ENCODE measurements at places on chromosomes 7 and 10.

GRCh38 chr10:116882639-116883038 is 33.3 kb downstream of the ENO4 start:
- no peak overlapping the region for H3K27ac ChIP-seq
- no peaks in the 10 kb centered on the region for H3K36me3 ChIP-seq
- H3K27me3 ChIP-seq = no peaks in the 10 kb centered on the region
- H3K4me1 ChIP-seq = no peaks in the 10 kb centered on the region
- H3K4me3 ChIP-seq = no peak overlapping the region

- H3K4me3 ChIP-seq = no peak overlapping the region
- no peaks in the 10 kb centered on the region for H3K4me1 ChIP-seq
- H3K36me3 ChIP-seq = no peaks in the 10 kb centered on the region
- H3K27ac ChIP-seq = no peak overlapping the region
Observed at GRCh38 chr7:76231583-76231982, 29.9 kb downstream of the SRRM3 start.

GRCh38 chr7:134312717-134313116 is 4.0 kb downstream of the SLC35B4 start:
- DNase-seq = no peak
- no peaks in the 10 kb centered on the region for H3K27me3 ChIP-seq
- peaks cover 6% of the 10 kb centered on the region for H3K4me1 ChIP-seq
- no peak overlapping the region for H3K27ac ChIP-seq

- H3K4me3 ChIP-seq = no peak overlapping the region
- peaks cover 38% of the 10 kb centered on the region for H3K4me1 ChIP-seq
- DNase-seq = no peak
- H3K27me3 ChIP-seq = peaks cover 6% of the 10 kb centered on the region
- H3K27ac ChIP-seq = no peak overlapping the region
- no peaks in the 10 kb centered on the region for H3K36me3 ChIP-seq
Observed at GRCh38 chr7:157019718-157020451, 9.4 kb upstream of the MNX1 start.

GRCh38 chr10:122295451-122295809 is 24.3 kb downstream of the BTBD16 start:
- peaks cover 6% of the 10 kb centered on the region for H3K27me3 ChIP-seq
- no peak for DNase-seq
- no peak overlapping the region for H3K27ac ChIP-seq
- H3K4me1 ChIP-seq = no peaks in the 10 kb centered on the region

DNA sequence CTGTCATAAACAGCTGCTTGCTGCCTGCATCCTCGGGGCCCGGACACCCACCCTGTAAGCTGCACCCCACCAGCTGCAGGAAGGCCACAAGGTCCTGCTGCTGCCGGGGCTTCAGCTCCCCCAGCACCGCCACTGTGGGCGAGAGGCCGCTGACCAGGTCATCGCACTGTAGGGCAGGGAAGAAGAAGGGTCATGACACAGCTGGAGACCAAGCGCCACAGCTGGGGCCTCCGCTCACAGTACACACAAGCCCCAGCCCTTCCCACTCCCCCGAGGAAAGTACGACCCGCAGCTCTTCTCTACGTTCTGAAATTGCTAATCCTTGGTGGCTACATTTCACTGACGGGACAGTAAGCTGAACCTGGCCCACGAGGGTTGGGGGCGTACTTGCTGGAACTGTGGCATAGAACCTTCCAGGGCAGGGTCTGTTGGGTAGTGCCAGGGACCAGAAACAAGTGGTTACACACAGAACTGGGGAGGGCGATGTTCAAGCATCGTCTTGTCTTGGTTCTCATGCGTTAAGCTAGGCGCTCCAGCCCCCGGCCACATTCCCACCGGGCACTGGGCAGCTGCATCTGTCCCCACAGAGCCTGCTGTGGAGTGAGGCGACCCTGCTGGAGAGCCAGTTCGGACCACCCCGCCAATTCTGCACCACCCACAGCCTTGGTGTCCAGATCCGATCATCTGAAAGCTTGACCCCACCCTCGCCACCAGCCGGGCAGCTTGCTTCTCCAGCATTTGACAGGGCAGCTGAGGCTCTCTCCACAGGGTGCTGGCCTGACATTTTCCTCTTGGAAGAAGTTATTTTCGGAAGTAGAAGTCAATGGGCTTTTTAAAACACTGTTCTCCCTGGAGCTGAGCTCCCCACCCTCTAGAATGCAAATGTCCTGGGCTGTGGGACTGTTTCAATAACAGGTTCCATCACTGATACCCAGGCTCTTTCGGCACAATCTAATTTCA is 50.8 kb downstream of the GSDME start:
- peaks cover 31% of the 10 kb centered on the region for H3K4me1 ChIP-seq
- no peak overlapping the region for H3K4me3 ChIP-seq
- H3K27ac ChIP-seq = no peak overlapping the region
- no peak for DNase-seq
- no peaks in the 10 kb centered on the region for H3K36me3 ChIP-seq

- H3K4me1 ChIP-seq = no peaks in the 10 kb centered on the region
- no peak overlapping the region for H3K27ac ChIP-seq
- H3K36me3 ChIP-seq = no peaks in the 10 kb centered on the region
- no peak for DNase-seq
- no peak overlapping the region for H3K4me3 ChIP-seq
- no peaks in the 10 kb centered on the region for H3K27me3 ChIP-seq
Observed at GRCh38 chr7:108590606-108591005, 20.9 kb downstream of the DNAJB9 start.

DNA sequence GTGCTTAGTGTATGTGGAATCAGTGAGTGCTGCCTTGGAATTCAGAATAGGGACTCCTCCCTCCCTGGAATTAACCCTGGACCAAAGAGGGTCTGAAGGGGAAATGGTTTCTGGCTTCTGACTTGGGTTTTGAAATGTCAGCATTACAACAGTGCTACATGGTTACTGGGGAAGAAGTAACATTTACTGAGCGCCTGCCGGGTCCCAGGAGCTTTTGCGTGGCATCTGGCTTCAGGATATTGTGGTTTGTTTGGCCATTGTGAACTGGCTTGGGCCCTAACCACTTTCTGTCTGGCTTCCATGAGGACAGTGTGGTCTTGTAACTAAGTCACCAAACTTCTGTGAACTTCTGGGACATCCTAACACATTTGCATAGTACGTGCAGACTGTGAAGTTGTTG is 21.3 kb downstream of the TSPAN15 start:
- no peak for DNase-seq
- no peaks in the 10 kb centered on the region for H3K4me1 ChIP-seq
- H3K27ac ChIP-seq = peak overlapping the region; percentile 92
- no peaks in the 10 kb centered on the region for H3K36me3 ChIP-seq
- no peaks in the 10 kb centered on the region for H3K27me3 ChIP-seq

DNA sequence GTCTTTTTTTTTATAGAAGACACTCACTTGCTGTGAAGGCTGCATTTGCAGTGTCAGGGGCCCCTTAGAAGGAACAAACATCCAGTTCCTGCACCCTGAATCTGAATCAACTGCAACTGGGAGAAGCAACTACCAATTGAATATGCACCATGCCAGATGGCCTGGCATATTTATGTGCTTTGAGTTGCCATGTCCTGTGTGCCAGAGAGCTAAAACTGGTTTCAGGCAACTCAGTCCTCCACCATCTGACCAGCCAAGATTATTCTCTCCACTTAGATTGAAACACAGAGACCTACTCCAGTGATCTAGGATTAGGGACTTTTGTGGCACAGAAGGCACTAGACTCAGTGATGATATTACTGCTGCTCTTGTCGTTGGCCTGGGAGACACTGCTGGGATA is 225.4 kb downstream of the HECW1 start:
- H3K36me3 ChIP-seq = no peaks in the 10 kb centered on the region
- H3K4me1 ChIP-seq = no peaks in the 10 kb centered on the region
- H3K4me3 ChIP-seq = no peak overlapping the region
- DNase-seq = no peak
- no peak overlapping the region for H3K27ac ChIP-seq
- H3K27me3 ChIP-seq = no peaks in the 10 kb centered on the region

GRCh38 chr7:24475166-24475961 is 97.9 kb upstream of the PALS2 start:
- DNase-seq = no peak
- no peaks in the 10 kb centered on the region for H3K27me3 ChIP-seq
- no peak overlapping the region for H3K4me3 ChIP-seq

DNA sequence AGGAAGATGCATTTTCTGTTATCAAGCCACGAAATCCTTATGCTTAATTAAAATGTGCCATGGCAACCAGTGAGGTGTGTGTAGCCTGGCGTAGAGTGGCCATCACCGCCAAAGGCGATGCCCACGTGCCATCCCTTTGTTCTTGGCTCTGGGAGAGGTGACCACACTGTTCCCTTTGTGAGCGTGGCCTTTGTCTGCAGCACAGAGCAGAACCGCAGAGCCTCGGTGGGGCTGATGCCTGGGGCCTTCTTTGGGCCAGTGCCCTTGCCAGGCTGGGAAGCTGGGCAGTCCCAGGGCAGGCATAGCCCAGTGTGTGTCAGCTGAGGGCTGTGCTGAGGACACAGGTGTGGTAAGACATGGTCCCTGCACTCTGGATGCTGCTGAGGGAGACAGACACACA is 48.3 kb downstream of the BUB3 start:
- no peaks in the 10 kb centered on the region for H3K36me3 ChIP-seq
- no peak overlapping the region for H3K4me3 ChIP-seq
- no peak overlapping the region for H3K27ac ChIP-seq

- DNase-seq = no peak
- no peaks in the 10 kb centered on the region for H3K27me3 ChIP-seq
- H3K4me1 ChIP-seq = no peaks in the 10 kb centered on the region
- no peaks in the 10 kb centered on the region for H3K36me3 ChIP-seq
Observed at GRCh38 chr10:114495303-114495702, 91.0 kb upstream of the AFAP1L2 start.

- no peaks in the 10 kb centered on the region for H3K27me3 ChIP-seq
- H3K4me1 ChIP-seq = no peaks in the 10 kb centered on the region
- H3K27ac ChIP-seq = no peak overlapping the region
- H3K4me3 ChIP-seq = no peak overlapping the region
Observed at GRCh38 chr10:96225119-96225518, 46.2 kb downstream of the BLNK start.

- no peaks in the 10 kb centered on the region for H3K36me3 ChIP-seq
- no peaks in the 10 kb centered on the region for H3K27me3 ChIP-seq
- no peak for DNase-seq
Observed at GRCh38 chr10:16799621-16800020, 17.6 kb downstream of the RSU1 start.

- H3K27me3 ChIP-seq = no peaks in the 10 kb centered on the region
- no peak overlapping the region for H3K27ac ChIP-seq
- no peak overlapping the region for H3K4me3 ChIP-seq
- DNase-seq = no peak
Observed at GRCh38 chr7:102190776-102191350, 95.8 kb upstream of the SH2B2 start.

GRCh38 chr10:14381475-14381874 is 50.8 kb upstream of the FRMD4A start:
- no peaks in the 10 kb centered on the region for H3K36me3 ChIP-seq
- no peak for DNase-seq
- no peak overlapping the region for H3K27ac ChIP-seq
- H3K27me3 ChIP-seq = peaks cover 2% of the 10 kb centered on the region
- H3K4me3 ChIP-seq = no peak overlapping the region
- no peaks in the 10 kb centered on the region for H3K4me1 ChIP-seq

GRCh38 chr10:79005126-79005810 is 63.5 kb upstream of the ZMIZ1 start:
- peaks cover 11% of the 10 kb centered on the region for H3K27me3 ChIP-seq
- H3K4me1 ChIP-seq = no peaks in the 10 kb centered on the region
- no peaks in the 10 kb centered on the region for H3K36me3 ChIP-seq
- no peak overlapping the region for H3K27ac ChIP-seq

DNA sequence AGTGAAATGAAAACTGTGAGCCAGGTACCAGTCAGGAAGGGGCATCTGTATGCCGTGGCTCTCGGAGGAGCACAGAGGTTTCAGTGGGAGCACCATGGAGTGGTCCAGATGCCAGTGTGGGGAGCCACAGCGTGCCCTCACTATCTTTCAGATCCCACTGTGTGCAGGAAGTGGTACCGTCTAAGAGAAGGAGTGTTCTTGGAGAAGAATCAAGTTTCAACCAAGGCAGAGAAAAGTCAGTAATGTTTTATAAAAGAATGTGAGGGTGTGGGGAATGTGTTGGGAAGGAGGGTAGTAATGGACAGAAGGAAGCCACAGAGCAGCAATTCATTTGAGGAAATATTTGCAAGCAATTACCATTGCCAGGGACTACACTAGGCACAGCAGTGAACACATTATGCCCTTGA is 35.6 kb downstream of the PRKAR2B start:
- H3K4me1 ChIP-seq = no peaks in the 10 kb centered on the region
- no peak overlapping the region for H3K4me3 ChIP-seq
- H3K36me3 ChIP-seq = no peaks in the 10 kb centered on the region
- no peak for DNase-seq
- H3K27me3 ChIP-seq = no peaks in the 10 kb centered on the region

DNA sequence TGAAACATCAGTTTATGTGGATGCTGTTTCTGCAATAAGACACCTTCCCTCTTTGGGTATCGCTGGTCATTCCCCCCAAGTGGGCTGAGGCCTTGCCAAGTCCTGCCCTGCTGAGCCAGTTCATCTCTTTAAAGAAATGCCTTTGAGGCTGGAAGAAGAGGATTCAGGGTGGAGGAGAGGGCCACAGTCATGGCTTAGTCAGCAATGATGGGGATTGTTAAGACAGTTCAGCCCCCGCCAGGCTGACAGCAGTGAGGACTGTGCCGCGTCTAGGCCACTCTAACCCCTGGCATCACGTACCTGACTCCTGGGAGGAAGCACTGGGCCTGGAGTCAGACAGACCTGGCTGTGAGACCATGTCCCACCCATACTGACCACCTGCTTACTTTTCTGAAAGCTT is 48.3 kb downstream of the PNLIPRP2 start:
- peaks cover 21% of the 10 kb centered on the region for H3K36me3 ChIP-seq
- no peak overlapping the region for H3K4me3 ChIP-seq
- no peak for DNase-seq
- H3K27me3 ChIP-seq = no peaks in the 10 kb centered on the region
- no peaks in the 10 kb centered on the region for H3K4me1 ChIP-seq

DNA sequence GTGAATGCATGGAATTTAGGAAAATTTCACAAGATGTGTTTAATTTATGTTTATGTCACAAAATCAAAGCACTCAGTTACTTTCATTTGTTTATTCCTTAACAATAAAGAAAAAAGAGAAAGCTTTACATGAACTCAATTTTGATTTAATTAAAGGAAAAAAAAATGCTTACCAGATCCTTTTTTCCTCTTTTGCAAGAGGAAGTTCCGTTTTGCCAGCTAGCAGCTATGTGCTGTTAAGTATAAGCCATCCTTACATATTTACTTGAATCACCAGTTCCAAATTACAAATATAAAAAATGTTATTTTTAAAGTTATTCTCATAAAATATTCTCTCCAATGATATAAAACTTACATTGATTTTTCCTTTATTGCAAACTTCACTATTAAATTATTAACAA is 12.7 kb downstream of the MRC1 start:
- no peak overlapping the region for H3K27ac ChIP-seq
- no peak overlapping the region for H3K4me3 ChIP-seq
- DNase-seq = no peak
- no peaks in the 10 kb centered on the region for H3K4me1 ChIP-seq
